ENCODE measurements at places on chromosomes 1 and 21. TPM values are rescaled to one million over a fixed set of nuclear protein-coding genes. Genes with fewer than 3 reads are reported as not detected.

TGFB2 gene
- total RNA-seq: 0.84 TPM

PEAR1 gene
- 0.82 TPM for total RNA-seq

GRCh38 chr1:99772809-99773208 is 6.4 kb upstream of the FRRS1 start:
- no peak for DNase-seq

GRCh38 chr21:38123626-38124025 is 133.2 kb upstream of the KCNJ15 start:
- DNase-seq: no peak

- DNase-seq: no peak
These were observed 283.6 kb upstream of the USP25 start for GRCh38 chr21:15446223-15446622.

- DNase-seq: no peak
These were observed 19.6 kb upstream of the SPAG17 start for GRCh38 chr1:118204648-118205047.

Data from H1 (cell line).